Astrocyte of the spinal cord (primary cell): ENCODE measurements at places on chromosomes 13 and 19.

DNA sequence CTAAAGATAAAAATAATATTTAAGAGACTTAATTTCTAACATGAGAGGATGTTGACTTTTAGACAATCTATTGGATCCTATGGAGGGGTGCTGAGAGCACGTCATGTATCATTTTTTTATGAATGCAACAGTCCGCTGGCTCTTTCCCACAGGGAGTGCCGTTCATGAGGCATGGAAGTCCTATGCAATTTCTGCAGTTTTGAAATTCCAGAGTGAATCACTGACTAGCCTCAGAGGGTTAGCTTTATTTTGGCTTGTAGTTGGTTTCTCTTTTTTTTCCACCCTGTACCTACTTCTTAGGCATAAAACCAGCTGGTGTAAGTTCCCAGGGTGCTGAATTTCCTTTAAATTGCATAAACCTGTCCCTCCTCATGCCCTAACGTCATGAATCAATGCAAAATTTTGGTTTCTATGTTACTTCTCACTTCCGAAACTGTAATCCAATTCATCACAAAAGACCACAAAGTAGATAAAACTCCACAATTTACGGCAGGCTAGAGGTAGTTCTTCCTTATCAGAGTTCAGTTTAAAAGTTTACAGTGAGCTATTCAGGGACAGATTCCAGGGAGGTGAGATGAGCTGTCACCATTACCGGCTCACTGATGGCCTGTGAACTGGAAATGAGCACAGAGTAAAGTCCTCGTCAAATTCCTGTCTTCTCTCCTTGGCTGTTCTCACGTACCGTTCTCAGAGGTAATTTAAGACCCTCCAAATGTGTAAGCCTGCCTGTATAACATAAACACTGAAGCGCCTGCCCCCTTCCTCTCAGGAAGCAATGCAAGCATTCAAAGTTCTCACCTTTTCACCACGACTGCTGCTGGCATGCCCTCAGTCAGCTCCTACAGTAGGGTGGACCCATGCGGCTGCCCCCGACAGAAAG is 216.6 kb upstream of the SLC10A2 start:
- peak; percentile 93 for DNase-seq

DNA sequence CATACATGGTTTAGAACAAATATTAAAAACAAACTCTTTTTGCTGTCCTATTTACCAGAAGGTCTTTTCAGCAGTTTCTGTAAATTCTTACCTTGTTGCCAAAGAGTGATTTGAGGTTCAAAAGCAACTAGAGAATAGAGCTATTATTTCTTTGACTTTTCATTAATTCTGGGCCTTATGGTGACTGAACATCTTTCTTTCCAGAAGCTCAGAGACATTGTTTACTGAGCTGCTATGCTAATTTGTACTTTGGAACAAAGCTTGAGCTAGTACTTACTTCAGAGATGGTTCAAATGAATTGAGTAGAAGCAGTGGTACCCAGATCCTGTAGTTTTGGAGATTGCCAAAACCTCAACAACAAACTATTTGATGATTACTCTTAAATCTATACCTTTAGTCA is 331.2 kb downstream of the SPRY2 start:
- no peak for DNase-seq

GRCh38 chr19:46974181-46974580 is 45.5 kb upstream of the NPAS1 start:
- no peak for DNase-seq

DNA sequence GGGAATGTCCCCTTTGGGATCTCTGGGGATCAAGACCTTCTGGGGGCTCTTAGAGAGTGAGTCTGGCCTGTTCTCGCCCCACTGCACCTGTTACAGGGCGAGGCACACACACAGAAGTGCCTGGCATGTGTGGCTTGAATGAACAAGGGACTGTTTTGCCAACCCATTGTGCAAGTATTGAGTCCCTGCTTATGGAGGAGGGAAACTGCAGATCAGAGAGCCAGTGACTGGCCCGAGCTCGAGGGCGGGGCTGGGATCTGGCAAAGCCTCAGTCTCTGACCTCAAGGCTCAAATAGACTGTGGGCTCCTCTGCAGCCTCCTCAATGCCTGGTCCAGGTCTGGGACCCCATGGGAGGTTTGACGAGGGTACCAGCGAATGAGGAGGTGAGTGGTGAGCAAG is 5.5 kb downstream of the RAVER1 start:
- no peak for DNase-seq

- no peak for DNase-seq
Measured at GRCh38 chr19:4051175-4052101, 15.3 kb downstream of the ZBTB7A start.

- DNase-seq: no peak
Measured at GRCh38 chr19:14097532-14098151, 7.1 kb upstream of the SAMD1 start.

DNA sequence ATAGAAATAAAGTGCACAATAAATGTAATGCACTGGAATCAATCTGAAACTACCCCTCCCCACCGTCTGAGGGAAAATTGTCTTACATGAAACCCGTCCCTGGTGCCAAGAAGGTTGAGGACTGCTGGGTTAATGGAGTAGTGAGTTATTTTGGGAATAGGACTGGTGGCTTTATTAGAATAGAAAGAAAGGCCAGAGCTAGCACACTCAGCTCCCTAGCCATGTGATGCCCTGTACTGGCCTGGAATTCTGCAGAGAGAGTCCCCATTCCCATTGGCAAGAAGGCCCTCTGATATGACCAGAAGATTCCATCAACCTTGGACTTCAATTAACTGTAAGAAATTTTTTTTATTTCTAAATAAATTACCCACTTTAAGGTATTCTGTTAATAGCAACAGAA is 393.5 kb upstream of the PCDH9 start:
- no peak for DNase-seq

DNA sequence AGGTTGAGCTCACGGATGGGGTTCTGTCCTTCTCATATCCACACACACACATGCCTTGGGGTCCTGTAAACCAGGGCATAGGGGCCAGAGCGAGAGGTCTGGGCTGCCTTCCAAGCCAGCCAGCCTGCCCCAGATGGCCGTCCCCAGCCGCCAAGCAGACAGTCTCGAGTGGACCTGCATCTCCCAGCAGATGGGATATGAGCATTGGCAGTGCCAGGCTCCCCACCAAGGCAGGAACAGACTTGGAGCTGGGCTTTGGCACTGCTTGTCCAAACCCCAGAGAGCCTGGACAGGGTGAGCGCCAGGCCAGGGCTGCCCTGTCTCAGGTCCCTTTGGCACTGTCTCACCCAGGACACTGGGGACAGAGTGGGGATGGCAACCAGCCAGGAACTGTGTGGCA is 130.4 kb downstream of the DPF1 start:
- DNase-seq: no peak

GRCh38 chr19:43674183-43674582 is 4.2 kb upstream of the PLAUR start:
- no peak for DNase-seq

DNA sequence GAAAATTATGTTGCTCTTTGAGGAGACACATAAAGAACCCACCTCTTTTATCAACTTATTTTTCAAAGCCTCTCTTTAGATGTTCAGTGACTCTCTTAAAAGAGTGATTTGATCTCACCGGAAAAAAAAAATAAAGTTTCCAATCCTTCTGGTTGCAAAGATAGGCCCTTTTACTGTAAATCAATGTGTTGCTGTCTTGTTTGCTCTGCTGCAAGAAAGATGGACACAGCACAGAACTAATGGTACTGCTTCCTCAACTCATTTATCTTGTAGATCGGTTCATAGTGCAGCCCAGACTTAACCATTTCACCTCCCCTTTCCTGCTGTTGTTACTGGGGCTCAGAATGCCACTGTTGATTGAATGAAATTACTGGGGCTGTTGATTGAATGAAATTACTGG is 388.9 kb upstream of the KLF12 start:
- DNase-seq: no peak

DNA sequence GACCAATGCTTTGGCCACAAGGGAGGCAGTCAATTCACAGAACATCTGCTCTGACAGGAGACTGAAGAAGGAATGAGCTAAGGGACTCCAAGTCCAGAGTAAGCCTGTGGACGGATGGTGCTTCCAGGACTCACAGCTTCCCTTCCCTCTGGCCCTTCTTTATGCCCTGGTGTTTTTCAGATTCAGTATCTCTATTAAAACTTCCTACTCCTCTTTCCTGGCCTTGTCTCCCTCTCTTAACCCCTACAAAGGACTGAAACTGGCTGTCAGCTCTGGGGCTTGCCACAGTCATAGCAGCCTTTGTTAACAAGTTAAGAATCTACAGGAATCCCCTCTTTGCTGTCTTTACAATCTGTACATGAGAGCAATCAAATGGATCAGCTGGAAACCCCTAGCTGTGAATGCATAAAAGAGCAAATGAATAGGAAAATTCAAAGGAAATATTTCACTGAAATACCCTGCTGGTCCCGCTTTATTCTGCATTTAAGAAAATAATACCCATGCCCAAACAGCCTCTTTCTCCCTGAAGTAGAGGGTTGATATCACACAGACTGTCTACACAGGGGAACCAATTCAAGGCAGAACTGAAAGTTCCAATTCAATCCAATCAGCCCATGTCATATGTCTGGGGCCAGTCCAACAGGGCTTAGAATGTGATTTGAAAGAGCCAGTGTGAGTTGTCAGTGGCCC is 192.3 kb downstream of the MZT1 start:
- no peak for DNase-seq

GRCh38 chr13:28327373-28328270 is 167.3 kb downstream of the FLT1 start:
- no peak for DNase-seq

- DNase-seq: no peak
Measured at GRCh38 chr19:40813182-40813581, 14.2 kb downstream of the EGLN2 start.

DNA sequence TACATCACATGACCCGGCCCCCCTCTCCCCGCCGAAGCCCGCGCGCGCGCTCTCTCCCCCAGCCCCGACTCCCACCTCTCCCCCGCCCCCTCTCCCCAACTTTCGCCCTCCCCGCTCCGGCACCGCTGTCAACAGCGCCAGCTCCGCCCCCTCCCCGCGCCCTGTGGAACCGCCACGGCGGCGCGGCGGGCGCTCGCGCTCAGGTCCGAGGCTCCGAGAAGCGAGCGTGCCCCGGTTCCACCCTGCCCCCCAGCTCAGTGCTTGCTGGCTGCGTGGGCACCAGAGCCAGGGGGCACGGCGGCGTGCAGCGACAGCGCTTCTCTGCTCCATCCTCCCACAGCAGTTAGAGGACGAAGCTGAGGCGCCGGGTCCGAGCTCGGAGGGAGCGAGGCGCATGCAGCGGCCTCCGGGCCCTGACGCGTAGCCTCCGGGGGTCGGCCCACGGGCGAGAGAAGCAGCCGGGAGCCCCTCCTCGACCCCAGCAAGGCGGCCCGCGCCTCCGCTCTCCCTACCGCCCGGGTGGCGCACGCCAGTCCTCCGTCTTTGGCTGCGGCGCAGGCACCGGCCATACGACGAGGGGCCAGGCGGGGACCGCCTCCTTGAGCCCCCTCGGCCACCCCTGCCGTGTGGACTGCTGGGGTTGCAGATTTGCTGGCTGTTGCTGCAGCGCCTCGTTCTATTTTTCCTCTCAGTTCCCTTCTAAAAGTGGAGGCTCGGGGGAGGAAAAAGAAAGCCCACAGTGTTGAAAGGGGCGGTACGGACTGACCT is 109.5 kb downstream of the KCNRG start:
- peak; percentile 70 for DNase-seq

DNA sequence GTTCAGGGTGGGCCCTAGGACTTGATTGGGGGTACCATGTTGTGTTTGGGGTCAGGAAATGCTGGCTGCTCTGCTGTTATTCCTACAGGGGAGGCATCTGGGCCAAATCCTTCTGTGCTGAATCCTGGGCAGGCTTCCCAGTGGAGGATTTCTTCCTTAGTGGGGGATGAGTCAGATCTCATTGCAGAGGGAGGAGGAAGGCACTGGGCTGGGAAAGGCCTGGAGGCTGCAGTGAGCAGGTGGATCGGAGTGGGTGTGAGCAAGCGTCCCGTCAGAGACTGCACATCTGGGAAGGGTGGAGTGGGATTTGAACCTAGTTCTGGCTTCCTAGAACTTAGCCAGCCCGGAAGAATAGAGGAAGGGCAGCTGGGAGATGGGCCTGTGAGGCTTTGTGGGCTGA is 11.5 kb downstream of the CCDC124 start:
- DNase-seq: peak; percentile 64
